ENCODE measurements at places on chromosomes 2 and 18.

DNA sequence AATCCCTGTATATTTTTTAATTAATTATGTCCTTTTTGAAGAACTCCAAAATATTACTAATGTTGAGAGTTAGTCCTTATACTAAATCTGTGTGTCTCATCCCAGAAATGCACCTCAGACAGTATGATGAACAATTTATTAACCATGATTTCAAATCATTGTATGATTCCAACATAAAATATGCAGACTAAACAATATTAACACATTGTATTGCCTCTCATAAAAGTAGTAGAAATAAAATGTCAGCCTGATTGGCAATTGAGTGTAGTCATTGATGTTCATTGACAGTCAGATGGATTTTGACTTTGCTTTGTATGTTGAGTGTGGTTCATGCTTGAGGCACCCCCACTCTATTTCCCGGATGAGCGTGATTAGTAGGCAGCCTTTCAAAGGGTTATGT lies 57.5 kb downstream of the KCTD18 start:
- DNase-seq, result no peak

DNA sequence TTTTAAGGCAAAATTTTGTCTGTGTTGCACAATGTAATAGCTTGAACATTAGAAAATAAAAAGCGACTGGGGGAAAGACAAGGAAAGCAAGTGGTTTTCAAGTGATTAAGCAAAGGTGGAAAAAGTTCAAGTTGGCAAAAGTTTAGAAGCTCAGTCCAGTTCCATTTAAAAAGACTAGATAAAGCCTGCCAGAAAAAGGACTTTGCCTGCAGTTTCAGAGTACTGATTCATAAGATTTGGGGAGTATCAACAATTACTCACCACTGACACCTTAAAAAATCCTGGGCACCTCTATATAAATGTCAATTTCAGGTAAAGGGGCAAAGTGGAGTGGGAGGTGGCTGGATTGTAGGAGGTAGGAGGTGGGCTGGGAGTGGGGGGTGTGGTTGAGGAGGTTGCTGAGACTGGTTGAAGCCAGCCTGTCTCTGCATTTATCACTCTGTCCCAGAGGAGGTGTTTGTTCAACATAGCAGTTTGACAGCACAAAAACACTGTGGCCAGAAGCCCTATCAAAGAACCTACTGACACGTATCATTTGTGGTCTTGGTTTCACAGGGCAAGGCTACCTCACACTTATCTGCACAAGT lies 14.6 kb downstream of the ZEB2 start:
- DNase-seq, result no peak

DNA sequence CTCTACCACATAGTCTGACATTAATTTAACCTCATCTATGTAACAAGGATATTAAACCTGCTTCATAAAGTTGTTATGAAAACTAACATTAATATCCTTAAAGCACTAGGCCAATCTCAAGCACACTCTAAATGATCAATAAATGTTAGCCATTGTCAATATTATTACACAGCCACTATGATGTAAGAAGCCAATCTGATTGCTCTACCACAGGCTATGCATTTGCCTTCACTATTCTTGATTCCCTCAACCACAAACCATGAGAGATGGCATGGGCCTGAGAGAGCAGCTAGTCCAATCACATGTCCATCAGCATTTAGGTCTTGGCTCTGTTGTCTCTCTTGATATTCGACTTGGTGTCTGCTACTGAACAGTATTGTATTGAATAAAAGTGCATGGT lies 4.2 kb downstream of the SLC25A12 start:
- no peak for DNase-seq

DNA sequence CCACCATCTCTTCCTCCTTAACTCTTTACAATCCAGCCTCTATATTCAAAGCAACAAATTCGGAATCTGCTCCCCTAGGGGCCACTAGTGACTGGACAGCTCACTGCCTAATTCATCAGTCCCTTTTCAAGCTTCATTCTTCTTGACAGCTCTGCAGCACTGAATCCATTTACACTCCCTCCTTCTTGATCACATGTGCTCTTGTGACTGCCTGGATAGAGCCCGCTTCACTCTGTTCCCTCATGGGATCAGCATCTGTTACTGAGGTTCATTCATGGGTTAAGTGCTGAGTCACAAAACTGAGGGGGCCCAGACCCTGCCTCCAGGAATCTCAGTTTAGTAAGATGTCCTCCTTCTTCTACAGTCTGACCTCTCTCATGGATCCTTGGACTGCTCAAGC lies 81.5 kb downstream of the CYRIA start:
- DNase-seq, result no peak

- DNase-seq, result no peak
Observed at GRCh38 chr2:20940856-20941255, 103.0 kb downstream of the APOB start.

GRCh38 chr2:66134138-66134701 lies 300.7 kb upstream of the MEIS1 start:
- no peak for DNase-seq

DNA sequence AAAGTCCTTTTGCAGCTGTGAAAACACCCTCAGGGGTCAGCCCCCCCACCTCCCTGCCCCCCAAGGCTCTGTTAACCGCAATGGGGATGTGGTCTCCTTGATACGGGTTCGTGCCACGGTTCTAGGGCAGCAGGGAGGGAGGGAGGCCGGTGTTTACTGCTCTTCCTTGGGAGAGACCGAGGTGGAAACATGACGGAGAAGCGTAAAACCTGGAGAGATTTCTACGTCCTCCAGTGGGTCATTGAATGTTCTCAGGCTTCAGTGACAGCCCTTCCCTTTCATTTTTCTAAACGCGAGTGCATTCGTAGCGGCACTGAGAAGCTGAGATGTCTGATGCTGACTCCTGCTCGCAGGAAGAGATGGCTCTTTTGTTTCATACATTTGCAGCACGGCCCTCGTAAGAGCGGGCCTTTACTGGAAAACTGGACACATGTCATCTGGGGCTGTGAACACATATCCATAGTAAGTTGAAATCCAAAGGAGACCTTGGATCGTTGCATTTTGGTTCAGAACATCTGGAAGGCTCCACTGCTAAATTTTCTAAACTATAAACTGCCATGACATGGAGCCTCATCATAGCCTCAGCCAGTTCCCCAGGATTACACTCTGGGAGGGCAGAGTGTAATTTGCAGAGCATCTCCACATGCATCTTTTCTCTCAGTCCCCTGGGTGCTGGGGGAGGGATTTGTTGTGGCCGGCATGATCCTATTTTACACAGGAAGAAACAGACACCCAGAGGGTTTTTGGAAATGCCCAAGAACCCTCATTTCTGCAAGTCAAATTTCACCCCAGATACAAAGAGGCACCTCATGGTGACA lies 40.6 kb upstream of the HDAC4 start:
- DNase-seq, result no peak

DNA sequence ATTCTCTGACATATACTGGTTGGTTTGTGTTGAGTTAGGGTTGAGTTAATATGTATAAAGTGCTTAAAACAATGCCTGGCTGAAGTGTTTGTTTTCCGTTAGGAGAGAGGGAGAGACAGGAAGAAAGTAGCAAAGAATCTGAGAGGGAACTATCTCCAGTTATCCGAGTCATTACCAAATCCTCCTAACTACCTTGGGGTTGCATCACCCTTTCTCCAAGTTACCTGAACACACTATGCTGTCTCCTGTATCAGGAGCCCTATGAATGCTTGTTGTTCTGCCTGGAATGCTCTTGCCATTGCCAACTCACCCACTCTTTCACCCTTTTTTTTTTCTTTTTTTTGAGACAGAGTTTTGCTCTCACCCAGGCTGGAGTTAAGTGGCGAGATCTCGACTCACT lies 47.9 kb upstream of the ITGAV start:
- no peak for DNase-seq

- DNase-seq, result no peak
Observed at GRCh38 chr2:128494640-128495321, 176.1 kb upstream of the HS6ST1 start.

- DNase-seq, result no peak
Observed at GRCh38 chr2:239182981-239183791, 217.6 kb downstream of the HDAC4 start.

DNA sequence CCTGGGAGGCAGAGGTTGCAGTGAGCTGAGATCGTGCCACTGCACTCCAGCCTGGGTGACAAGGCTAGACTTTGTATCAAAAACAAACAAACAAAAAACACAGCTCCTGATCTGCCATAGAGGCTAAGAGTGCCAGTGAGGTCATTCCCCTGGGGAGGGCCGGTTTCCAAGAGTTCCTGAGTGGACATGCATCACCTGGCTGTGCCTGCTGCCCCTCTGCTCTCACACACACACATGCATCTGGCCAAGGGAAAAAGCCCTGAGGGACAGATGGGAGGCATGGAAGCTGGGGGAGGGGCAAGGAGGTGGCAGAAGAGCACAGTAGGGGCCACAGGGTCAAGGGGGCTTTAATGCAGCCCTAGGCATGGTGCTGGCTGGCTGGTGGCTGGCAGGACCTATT lies 60.4 kb downstream of the ZBTB7C start:
- no peak for DNase-seq

GRCh38 chr2:15547115-15547876 lies 13.8 kb downstream of the NBAS start:
- DNase-seq, result no peak

DNA sequence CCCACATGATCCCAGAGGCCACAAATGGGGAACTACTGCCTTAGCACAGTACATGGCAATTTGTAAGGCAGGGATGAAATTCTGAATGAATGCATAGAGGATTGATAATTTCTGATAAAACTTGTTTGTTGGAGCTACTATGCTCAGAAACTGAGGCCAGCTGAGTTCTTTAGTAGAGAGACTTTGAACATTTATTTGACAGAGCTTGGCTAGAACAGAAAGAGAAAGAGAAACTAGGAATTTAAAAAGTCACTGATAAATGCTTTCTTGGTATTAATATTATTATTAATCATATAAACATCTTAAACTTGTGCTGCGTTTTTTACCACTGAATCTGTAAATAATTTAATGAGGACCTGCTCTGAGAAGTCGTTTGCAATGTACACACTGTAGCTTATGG lies 923.7 kb upstream of the CNTNAP5 start:
- DNase-seq, result no peak

GRCh38 chr18:75739682-75740081 lies 312.2 kb upstream of the SMIM21 start:
- DNase-seq, result no peak

GRCh38 chr2:10835052-10835970 lies 22.7 kb upstream of the PDIA6 start:
- DNase-seq, result peak; percentile 27

DNA sequence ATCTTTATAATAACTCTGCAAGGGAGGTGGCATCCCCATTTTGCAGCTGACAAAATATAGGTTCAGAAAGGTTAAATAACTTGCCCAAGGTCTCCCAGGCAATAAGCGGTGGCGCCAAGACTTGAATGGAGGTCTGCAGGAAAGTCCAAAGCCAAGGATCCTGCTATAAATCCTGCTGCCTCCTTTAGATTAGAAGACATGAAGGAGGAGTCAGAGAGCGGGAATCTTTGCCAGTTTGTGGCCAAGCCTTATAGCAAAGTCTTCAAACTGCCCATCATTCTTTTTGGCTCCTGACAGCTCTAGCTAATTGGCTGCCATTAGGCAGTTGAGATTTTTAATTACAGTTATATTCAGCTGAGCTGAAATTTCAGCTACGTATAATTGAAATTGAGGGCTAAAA lies 114.3 kb downstream of the C1D start:
- no peak for DNase-seq

DNA sequence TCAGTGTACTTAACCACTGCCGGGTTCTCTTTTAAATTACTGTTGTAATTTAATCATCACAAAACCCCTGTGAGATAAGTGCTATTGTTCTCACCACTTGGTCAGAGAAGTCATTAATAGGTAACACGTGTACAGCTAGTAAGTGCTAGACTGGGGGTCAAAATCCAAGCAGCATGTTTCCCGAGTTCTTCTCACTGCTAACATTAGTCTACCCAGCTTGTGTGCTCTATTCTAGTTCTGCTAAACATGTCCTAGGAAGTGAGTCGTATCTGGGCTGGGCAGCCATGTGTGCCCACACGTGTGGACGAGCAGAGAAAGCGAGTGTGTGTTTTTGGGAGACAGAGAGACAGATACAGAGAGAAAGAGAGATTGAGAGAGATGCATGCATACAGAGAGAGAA lies 94.1 kb downstream of the BIN1 start:
- no peak for DNase-seq

DNA sequence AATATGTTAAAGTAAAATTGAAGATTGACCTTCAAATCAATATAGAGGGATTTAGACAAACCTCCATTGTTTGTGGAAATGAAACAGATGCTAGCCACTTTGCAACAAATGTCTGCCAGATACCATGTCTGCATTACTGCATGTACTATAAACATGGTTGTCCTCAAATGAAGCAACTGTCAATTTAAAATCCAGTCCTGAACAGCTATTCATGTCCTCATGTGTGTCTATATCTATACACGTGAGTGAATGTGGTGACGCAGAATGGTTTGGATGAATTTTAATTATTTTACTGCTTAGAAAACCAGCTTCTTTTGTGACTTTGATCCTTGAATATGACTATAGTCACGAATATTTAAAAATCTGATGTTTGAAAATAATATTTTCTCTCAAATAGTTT lies 71.5 kb downstream of the NYAP2 start:
- no peak for DNase-seq

- no peak for DNase-seq
Observed at GRCh38 chr2:179862898-179863458, 1.6 kb upstream of the ZNF385B start.

GRCh38 chr18:50240080-50240563 lies 26.2 kb downstream of the CFAP53 start:
- no peak for DNase-seq

DNA sequence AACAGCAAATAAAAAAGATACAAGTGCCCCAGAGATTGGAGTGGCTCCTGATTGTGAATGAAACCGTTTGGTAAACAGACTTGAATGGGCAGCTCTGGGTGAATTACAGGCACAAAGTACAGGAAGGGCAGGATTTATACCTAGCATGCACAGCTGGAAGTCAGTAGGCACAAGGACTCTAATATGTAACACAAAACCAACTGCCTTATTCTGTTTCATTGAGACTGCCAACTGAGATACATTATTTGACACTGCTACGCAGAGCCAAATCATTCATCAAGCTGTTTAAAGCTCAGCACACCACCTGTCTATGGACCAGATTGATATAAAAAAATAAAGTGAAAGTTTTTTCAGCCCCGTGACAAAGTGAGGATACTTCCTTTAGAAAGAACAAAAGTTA lies 541.2 kb downstream of the NUP35 start:
- DNase-seq, result no peak

- no peak for DNase-seq
Observed at GRCh38 chr2:235095569-235095968, 143.8 kb downstream of the SH3BP4 start.

GRCh38 chr18:35153609-35154272 lies 87.1 kb upstream of the ZNF397 start:
- no peak for DNase-seq

DNA sequence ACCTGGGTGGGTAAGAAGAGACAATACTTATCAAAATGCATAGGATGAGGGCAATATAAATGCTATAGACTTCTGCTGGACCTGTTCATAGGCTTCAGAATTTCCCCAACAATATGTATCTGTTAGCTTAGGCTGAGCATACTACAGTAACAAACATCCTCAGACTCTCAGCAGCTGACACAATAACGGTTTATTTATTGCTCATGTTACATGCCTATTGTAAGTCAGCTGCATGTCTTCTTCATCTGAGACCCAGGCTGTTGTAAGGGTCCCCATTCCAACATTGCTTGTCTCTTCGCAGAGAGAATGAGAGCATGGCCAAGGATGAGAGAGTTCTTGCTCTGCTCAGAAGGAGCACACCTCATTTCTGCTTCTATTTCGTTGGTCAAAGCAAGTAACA lies 150.7 kb downstream of the TMEM200C start:
- no peak for DNase-seq

Measured in brain microvascular endothelial cell (primary cell).